Stimulated activated naive CD8-positive, alpha-beta T cell treated with anti-CD3 and anti-CD28 coated beads, Interleukin-15, amount 100 ng/mL, for 72 hours (primary cell): ENCODE measurements at places on chromosomes 7 and 10.

- DNase-seq = no peak
Observed at GRCh38 chr7:11176985-11177555, 203.4 kb downstream of the PHF14 start.

DNA sequence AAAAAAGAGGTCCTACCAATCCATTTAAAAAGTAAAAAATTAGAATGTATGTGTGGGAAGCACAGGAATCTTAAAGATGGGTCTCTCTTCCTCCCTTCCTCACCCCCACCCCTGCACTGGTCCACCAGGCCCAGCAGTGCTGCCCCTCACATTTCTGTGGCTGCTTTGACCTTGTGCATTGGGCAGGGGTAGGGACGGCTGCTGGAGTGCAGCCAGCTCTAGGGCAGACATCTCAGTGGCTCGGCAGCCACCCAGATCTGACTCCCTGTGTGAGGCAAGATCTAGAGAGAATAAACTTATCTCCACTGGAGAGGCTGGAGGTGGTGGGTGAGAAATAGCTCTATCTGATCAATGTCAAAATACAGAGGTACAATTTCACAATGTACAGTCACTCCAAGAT, 6.7 kb downstream of the FAM180A start:
- DNase-seq = no peak

DNA sequence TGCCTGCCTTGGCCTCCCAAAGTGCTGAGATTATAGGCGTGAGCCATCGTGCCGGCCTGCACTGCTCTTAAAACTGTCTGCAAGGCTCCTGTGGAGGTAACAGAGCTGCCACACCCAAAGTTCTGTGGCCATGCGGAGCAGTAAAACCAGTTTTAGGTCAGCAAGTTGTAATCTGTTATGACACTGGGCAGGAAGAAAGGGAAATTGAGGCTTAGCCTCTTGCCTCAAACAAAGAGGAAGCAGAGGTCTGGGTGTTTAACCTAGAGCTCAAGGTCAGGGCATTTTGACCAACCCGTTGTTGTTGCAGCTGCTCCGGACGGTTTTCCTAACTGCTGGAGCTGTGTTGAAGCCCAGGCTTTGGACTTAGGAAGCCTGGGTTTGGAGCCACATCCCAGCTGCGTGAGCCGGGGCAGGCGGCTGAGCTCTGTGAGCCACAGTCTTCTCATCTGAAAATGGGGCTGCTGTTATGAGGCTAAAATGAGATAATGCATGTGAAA, 7.4 kb upstream of the RRP12 start:
- DNase-seq = no peak

DNA sequence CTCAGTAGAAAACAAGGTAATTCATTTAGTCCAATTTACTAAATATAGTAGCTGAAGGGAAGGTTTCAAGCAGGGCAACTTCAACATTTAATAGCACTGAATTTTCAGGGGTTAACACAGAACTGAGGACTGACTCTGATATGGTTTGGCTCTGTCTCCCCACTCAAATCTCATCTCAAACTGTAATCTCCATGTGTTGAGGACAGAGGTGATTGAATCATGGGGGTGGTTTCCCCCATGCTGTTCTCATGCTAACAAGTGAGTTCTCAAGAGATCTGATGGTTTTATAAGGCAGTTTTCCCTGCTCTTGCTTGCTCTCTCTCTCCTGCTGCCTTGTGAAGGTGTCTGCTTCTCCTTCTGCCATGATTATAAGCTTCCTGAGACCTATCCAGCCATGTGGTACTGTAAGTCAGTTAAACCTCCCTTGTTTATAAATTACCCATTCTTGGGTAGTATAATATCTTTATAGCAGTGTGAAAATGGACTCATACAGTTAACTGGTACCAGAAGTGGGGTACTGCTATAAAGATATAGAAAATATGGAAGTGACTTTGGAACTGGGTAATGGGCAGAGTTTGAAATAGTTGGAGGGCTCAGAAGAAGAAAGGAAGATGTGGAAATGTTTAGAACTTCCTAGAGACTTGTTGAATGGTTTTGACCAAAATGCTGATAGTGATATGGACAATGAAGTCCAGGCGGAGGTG, 9.8 kb upstream of the UMAD1 start:
- no peak for DNase-seq

DNA sequence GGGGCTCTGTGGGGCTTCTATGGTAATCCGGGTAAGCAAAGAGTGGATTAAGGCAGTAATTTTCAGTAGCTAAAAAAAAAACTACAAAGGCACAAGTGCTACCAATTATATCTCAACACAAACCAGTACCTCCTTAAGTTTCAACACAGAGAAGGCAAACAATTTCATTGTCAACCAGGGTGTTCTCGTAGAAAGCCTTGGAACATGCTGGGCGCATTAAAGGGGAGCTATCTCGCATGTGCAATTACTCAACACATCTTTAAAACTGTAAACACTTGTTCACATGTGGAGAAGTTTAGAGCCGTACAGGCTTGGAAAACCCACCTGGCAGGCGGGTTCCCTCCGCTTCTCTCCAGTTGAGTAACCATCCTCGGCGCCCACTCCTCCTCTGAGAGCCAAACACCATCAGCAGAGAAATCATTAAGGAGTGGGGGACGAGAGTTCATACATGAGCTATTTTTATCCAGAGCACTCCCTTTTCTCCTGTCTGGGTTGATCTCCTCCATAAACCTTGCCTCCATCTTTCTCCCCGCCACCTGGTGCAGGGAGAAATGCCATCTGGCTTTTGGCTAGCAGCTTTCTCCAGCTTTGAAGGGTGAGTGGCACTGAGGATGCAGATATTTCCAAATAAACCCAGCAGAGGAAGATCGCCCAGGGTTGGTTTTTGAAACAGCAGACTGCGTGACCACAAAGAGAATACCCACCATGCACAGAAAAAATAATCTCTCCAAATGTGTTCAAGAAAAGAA, 287.1 kb downstream of the WDR11 start:
- DNase-seq = no peak

GRCh38 chr10:95415621-95416031, 124.8 kb upstream of the PDLIM1 start:
- no peak for DNase-seq

DNA sequence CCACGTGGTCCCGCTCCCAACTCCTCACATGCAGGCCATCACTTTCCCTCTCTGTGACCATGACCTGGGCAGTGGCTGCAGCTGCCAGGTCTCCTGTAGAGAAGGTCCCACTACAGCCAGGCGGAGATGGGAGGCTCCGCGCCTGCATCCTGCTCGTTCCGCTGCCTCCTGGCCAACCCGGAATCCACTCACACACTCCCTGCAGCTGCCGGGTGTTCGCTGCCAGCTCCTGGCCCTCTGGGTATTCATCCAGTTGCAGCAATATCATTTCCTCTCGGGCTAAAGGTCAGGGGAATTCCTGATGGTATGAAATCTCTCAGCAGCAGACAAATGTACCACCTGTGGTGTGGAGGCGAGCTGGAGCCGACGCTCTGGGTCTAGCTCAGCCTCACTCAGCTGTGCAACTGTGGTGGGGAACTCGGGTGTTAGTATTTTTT, 65.7 kb downstream of the TLL2 start:
- no peak for DNase-seq
